ENCODE measurements at places on chromosomes 12 and 14. TPM values are rescaled to one million over a fixed set of nuclear protein-coding genes. Genes with fewer than 3 reads are reported as not detected.

- H3K36me3 ChIP-seq: peaks cover 31% of the 10 kb centered on the region
- H3K4me3 ChIP-seq: no peak overlapping the region
- no peak overlapping the region for H3K27ac ChIP-seq
These were observed 14.4 kb upstream of the RPLP0 start for GRCh38 chr12:120215357-120215735.

DNA sequence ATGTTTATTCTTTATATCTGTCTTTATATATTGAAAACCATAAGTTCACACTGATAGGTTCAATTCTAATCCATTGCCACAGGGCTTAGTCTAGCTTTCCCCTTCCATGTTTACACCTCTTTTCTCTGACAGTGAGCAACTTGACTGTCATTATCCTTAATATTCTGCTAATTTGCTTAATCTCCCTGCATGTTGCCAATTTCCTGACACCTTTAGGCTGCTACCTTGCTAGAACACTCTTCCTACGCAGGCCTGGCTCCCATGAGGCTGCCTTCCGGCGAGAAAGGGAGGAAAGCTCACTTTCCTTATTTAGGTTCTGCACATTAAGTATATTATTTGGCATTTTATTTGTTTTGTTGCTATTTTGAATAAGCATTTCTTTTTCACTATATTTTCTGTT is 12.8 kb upstream of the FRS2 start:
- no peaks in the 10 kb centered on the region for H3K4me1 ChIP-seq
- no peak overlapping the region for H3K27ac ChIP-seq
- no peak overlapping the region for H3K4me3 ChIP-seq
- no peaks in the 10 kb centered on the region for H3K36me3 ChIP-seq
- no peak for DNase-seq

GRCh38 chr14:103279142-103280025 is 54.7 kb upstream of the EIF5 start:
- no peak overlapping the region for H3K27ac ChIP-seq
- H3K4me3 ChIP-seq: no peak overlapping the region
- H3K4me1 ChIP-seq: peaks cover 15% of the 10 kb centered on the region
- H3K27me3 ChIP-seq: peaks cover 45% of the 10 kb centered on the region

- no peak for DNase-seq
- peaks cover 49% of the 10 kb centered on the region for H3K27me3 ChIP-seq
- no peak overlapping the region for H3K4me3 ChIP-seq
- no peaks in the 10 kb centered on the region for H3K36me3 ChIP-seq
These were observed 1.5 kb downstream of the VRTN start for GRCh38 chr14:74349757-74350156.

Gene PRPF39
- total RNA-seq: 44.5 TPM

Gene CLMN
- 5.4 TPM for total RNA-seq

DNA sequence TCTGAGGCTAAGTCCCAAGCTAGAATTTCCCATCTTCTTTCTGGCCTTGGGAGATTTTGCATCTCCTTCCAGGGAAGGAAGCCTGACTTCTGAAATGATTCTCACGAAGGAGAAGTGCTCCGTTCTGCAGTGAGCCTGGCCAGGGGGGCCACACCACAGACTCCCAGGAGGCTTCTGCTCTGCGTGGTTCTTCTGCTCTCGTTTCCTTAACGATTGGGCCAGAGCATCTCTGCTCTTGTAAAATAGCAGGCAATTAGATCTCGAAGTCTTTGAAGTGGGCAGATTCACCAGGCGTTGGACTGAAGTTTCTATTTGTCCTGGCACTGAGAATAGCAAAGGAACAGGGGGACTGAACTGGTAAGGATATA is 6.7 kb upstream of the BATF start:
- H3K27me3 ChIP-seq: peaks cover 39% of the 10 kb centered on the region
- no peak overlapping the region for H3K4me3 ChIP-seq
- no peak for DNase-seq
- H3K27ac ChIP-seq: no peak overlapping the region
- peaks cover 4% of the 10 kb centered on the region for H3K4me1 ChIP-seq
- no peaks in the 10 kb centered on the region for H3K36me3 ChIP-seq

GRCh38 chr12:95733141-95733825 is 57.3 kb downstream of the NTN4 start:
- peaks cover 50% of the 10 kb centered on the region for H3K4me1 ChIP-seq
- no peaks in the 10 kb centered on the region for H3K27me3 ChIP-seq

GRCh38 chr12:112664569-112664968 is 127.0 kb upstream of the RPH3A start:
- no peaks in the 10 kb centered on the region for H3K36me3 ChIP-seq
- no peaks in the 10 kb centered on the region for H3K27me3 ChIP-seq
- H3K4me3 ChIP-seq: no peak overlapping the region
- H3K4me1 ChIP-seq: no peaks in the 10 kb centered on the region
- DNase-seq: no peak
- H3K27ac ChIP-seq: no peak overlapping the region

GRCh38 chr14:23028799-23029198 is 5.9 kb downstream of the PSMB5 start:
- no peak overlapping the region for H3K27ac ChIP-seq
- H3K4me1 ChIP-seq: peaks cover 29% of the 10 kb centered on the region
- H3K4me3 ChIP-seq: no peak overlapping the region
- DNase-seq: no peak
- H3K27me3 ChIP-seq: no peaks in the 10 kb centered on the region

GRCh38 chr14:64730681-64731080 is 26.5 kb downstream of the PLEKHG3 start:
- H3K36me3 ChIP-seq: peaks cover 39% of the 10 kb centered on the region
- no peak for DNase-seq
- H3K27ac ChIP-seq: no peak overlapping the region
- H3K27me3 ChIP-seq: no peaks in the 10 kb centered on the region

- H3K27me3 ChIP-seq: no peaks in the 10 kb centered on the region
- H3K4me1 ChIP-seq: peaks cover 87% of the 10 kb centered on the region
- H3K27ac ChIP-seq: peak overlapping the region; percentile 98
- peaks cover 4% of the 10 kb centered on the region for H3K36me3 ChIP-seq
- H3K4me3 ChIP-seq: peak overlapping the region; percentile 22
These were observed 6.1 kb upstream of the SYNE3 start for GRCh38 chr14:95522556-95522955.

Gene PROX2
- total RNA-seq: not detected

DNA sequence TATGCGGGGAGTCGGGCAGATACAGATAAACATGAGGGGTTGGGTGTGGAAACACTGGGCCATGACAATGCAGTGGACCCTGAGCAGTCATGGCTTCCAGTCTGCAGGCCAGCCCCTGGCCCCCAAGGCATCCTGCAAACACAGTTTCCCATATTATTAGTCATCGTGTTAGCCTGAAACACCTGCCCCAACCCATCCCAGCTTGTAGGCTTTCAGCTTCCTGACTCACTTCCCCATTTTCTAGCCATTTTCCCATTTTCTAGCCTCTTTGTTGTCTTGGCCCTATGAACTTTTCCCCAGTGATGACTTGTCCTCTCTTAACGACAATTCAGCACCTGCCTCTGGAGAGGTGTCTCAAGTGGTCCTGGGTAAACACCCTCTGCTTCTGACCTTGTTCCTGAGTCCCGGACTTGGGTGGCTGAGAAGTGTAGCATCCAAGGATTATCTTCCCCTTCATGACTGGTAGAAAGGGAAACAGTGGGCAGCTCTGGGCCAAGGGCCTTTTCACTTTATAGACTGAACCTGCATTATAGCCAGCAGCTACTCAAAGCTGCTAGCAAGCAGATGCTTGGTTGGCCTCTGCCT is 4.3 kb upstream of the PGF start:
- H3K27me3 ChIP-seq: peaks cover 35% of the 10 kb centered on the region
- H3K36me3 ChIP-seq: no peaks in the 10 kb centered on the region
- H3K4me1 ChIP-seq: peaks cover 4% of the 10 kb centered on the region
- no peak for DNase-seq

DNA sequence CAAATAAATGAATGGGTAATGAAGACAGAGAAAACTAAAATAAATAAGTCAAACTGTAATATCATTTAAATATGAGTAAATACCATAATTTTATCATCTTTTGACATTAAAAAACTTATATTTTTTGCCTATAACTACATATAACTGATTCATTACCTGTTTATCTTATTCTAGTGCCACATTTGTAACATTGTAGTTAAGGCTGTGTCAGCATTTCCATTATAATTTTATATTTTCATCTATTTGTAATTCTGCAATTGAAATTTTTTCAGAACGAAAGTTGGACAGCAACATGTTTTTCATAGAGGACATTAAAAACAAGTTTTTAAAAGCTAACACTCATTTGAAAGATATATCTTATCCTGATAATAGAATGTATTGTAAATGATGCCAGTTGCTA is 1286.5 kb downstream of the LRFN5 start:
- no peaks in the 10 kb centered on the region for H3K36me3 ChIP-seq
- no peaks in the 10 kb centered on the region for H3K27me3 ChIP-seq
- H3K4me1 ChIP-seq: peaks cover 6% of the 10 kb centered on the region
- no peak overlapping the region for H3K27ac ChIP-seq

DNA sequence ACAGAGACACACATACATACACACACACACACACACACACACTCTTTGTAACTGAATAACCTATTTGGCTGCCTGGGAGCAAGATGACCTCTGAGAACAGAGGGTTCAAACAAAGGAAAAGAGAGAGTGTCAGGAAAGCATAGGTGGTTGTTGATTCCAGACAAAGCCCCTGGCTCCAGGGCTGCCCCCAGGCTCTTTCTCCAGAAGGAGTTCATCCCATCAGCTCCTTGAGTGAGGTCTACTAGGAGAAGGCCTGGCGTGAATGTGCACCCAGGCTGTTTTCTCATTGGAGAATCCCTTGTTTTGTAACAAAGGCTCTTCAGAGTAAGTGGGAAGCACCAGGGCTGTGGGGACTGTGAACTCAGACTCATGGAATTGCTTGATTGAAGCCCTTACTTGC is 151.9 kb downstream of the EMP1 start:
- no peak overlapping the region for H3K4me3 ChIP-seq
- H3K27ac ChIP-seq: no peak overlapping the region
- no peaks in the 10 kb centered on the region for H3K36me3 ChIP-seq
- peaks cover 12% of the 10 kb centered on the region for H3K27me3 ChIP-seq

GRCh38 chr12:95143621-95144205 is 70.3 kb upstream of the NR2C1 start:
- H3K36me3 ChIP-seq: peaks cover 2% of the 10 kb centered on the region
- DNase-seq: no peak
- peaks cover 11% of the 10 kb centered on the region for H3K4me1 ChIP-seq
- no peak overlapping the region for H3K27ac ChIP-seq

Gene STAC3
- total RNA-seq: 1.8 TPM

DNA sequence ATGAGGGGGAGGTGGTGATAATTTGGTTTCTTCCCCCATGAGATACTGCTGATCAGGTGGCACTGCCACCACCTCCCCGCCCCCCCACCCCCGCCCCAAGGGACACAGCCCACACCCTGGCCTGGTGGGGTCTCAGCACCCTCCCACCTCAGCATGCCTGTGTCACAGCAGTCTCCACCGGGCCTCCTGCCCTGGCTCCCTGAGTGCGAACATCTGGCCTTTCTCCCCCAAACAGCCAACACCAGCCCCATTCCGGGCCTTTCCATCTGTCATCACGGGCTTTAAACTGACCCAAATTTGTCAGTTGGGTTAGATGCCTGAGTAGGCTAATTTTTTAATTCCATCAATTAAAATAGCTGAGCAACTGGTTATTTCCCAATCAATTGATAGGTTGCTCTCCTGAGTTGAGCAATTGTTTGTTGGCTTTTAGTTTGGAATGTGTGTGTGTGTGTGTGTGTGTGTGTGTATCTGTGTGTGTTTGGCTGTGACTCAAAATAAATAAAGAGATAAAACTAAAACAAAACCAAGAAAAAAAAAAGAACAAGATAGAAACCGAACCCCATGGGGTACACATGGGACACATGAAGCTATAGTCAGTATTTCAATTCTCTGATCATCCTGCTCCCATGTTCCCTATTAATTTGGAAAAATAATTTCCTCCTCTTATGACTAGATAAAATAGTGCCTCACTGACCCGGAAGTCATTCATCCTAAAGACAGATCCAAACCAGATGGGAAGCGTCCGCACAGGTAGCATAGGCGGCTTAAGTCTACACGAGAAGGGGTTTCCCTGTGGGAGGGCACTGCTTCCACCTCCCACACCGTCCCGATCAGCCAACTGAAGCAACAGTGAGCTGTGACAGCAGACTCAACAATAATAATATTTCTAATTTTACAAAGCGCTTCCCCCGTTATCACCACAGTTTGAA is 7.4 kb downstream of the SERPINA12 start:
- peaks cover 38% of the 10 kb centered on the region for H3K27me3 ChIP-seq
- H3K4me1 ChIP-seq: no peaks in the 10 kb centered on the region
- DNase-seq: no peak

DNA sequence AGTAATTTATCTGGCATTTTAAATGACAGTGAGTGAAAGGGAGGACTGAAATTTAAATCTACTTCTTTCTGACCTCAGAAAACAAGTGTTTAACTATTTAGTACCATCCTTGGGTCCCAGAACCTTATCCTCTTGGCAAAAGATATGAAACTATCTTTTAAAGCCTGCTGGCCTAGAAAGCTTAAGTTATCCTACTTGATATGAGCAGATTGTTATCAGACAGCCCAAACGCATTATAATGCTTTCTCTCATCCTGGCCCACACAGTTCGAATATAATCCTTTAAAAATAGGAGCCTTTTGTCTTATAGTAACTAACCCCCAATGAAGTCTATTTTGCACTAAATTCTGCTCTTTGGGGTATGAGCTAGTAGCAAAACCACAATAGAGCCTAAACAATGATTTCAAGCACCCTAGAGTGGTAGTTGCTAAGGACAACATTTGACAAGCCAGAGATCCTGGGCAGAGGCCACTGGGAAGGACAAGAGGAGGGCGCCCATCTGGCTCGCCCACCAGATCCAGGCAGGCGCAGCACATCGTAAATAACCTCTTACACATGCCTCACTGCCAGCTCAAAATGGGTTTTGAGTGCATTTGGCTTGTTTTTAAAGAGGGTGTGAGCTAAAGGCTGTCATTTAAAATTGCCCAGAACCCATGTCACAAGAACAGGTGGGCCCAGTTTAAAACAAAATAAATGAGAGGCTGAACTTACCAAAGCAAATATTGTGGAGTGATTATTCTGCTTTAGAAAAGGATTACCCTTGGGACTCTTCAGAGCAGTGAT is 37.7 kb upstream of the CRY1 start:
- H3K36me3 ChIP-seq: no peaks in the 10 kb centered on the region
- H3K27me3 ChIP-seq: peaks cover 19% of the 10 kb centered on the region
- no peaks in the 10 kb centered on the region for H3K4me1 ChIP-seq
- H3K27ac ChIP-seq: no peak overlapping the region
- no peak for DNase-seq
- no peak overlapping the region for H3K4me3 ChIP-seq

DNA sequence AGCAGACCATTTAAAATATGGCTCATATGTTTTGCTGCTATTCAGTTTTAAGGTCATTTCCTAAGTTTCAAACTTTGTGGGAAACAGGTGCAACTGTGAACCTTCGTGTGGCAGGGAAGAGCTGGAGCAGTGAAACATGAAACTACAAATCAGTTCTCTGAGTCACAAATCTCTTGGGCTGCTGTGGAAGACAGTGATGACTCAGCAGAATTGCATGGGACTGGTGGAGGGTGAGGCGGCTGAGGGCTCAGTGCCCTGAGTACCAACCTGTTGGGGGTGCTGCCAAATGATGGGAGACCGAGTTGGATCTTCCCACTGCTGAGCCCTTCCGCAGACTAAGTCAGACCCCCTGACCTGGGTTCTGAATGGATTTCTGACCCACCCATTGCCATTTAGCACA is 8.4 kb upstream of the CALM1 start:
- DNase-seq: no peak
- H3K4me3 ChIP-seq: no peak overlapping the region
- peaks cover 11% of the 10 kb centered on the region for H3K4me1 ChIP-seq
- H3K36me3 ChIP-seq: no peaks in the 10 kb centered on the region
- H3K27ac ChIP-seq: no peak overlapping the region

- H3K27ac ChIP-seq: no peak overlapping the region
- no peak overlapping the region for H3K4me3 ChIP-seq
- DNase-seq: no peak
- peaks cover 7% of the 10 kb centered on the region for H3K4me1 ChIP-seq
- H3K36me3 ChIP-seq: no peaks in the 10 kb centered on the region
- H3K27me3 ChIP-seq: no peaks in the 10 kb centered on the region
These were observed 208.0 kb downstream of the SLC41A2 start for GRCh38 chr12:104750061-104750460.

Measured in osteocyte (in vitro differentiated cells).